AG20443 (cell line): ENCODE measurements at places on chromosomes 5 and 9.

- no peak for DNase-seq
These were observed 78.7 kb upstream of the CDH6 start for GRCh38 chr5:31114817-31115216.

- no peak for DNase-seq
These were observed 57.9 kb downstream of the DOCK8 start for GRCh38 chr9:272251-273213.

- no peak for DNase-seq
These were observed 14.2 kb upstream of the PPP1R2B start for GRCh38 chr5:156835905-156836304.

GRCh38 chr5:78007233-78007632 is 231.1 kb upstream of the TBCA start:
- no peak for DNase-seq

DNA sequence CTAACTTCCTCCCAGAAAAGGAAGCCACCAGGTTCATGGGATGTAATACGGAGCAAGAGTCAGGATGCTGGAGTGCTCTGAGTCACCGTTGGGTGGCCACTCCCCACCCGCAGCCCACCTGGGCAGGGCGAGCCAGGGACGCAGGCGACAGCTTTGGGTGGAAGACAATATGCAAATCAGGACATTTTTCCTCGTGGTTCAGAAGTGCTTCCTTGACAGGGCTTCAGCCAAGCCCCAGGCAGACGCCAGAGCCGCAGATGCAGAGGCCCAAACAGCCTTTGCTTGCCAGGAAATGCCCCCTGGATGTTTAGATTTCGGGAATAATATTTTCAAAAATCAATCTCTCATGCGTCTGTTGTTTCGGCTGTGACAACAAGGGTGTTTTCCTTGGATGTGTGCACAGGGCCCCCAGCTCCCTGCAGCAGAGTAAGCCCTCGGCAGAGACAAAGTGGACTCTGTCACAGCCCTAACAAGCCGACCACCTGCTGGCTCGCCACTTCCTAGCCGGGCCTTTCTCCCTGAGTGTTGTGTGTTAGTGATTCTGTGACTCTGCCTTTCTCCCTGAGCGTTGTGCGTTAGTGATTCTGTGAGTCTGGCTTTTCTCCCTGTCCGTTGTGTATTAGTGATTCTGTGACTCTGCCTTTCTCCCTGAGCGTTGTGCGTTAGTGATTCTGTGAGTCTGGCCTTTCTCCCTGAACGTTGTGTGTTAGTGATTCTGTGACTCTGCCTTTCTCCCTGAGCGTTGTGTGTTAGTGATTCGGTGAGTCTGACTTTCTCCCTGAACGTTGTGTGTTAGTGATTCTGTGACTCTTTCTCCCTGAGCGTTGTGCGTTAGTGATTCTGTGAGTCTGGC is 11.8 kb upstream of the SLC9A3 start:
- no peak for DNase-seq

- DNase-seq, result no peak
These were observed 13.1 kb downstream of the FAXDC2 start for GRCh38 chr5:154837009-154837901.

DNA sequence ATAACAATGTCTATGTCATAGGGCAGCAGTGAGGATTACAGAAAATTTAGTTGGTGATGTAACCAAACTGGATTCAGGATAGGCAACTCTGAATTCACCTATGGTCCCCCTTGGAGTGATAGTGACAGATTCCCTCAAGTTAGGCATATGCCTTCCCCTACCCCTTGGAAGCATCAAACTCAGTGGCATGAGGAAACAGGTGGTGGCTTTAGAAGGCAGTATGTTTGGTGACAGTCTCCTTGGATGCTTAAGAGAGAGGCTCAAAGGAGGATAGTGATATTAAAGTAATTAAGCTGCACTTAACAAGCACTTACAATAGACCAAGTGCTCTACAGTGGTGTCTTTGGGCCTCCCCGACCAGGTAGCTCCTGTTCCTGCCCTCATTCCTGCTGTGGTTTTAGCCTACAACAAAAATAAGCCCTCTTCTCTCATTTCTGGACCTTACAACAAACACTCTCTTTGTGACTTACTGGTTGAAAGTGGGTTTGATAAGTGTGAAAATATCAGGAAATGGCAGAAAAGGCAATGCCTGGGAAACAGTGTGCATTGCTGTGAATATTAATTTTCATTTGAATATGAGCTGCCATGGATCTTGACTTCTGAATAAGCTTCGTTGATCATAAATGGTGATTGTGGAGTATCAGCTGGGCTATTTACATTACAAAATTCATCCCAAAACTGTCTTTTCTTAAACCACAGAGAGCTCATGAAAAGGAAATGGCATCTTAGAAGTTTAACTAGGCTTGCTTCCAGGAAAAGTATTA is 29.2 kb downstream of the NR4A3 start:
- DNase-seq, result no peak

DNA sequence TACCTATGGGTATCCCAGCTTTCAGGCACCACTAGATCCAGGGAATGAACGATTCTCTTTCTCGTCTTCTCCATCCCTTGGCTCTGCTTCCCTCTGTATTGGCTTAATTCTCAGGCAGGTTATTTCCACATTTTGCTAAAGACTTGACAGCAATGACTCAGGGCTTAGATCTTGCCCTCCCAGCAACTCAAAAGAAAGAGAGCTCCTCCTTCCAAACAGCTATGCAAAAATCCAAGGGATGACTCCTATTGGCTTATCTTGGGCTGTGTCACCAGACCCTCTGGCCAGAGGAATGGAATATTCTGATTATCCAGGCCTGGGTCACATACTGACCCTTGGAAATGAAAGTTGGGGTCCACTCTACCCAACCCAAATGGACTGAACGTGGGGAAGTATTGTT is 270.2 kb downstream of the NTRK2 start:
- no peak for DNase-seq

- DNase-seq, result no peak
These were observed 8.1 kb upstream of the SLC2A8 start for GRCh38 chr9:127388856-127389238.

GRCh38 chr9:134496413-134497282 is 145.0 kb upstream of the COL5A1 start:
- peak; percentile 88 for DNase-seq

- DNase-seq, result no peak
These were observed 21.4 kb downstream of the GLRA1 start for GRCh38 chr5:151903243-151903653.

DNA sequence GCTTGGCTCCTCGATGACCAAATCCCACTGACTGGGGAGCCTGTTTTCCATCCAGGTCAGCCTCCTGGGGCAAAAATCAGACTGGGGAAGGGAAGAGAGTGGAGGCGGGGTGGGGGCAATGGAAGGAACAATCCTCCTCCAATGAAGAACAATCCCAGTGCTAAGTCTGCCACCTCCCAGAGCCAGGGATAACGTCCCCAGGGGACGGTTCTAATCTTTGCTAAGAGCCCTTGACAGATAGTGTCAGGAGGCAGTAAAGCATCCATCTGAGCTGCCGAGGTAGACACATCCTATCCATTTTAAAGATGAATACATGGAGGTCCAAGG is 298.5 kb upstream of the MSX2 start:
- DNase-seq, result no peak
